AG09309 (cell line): ENCODE measurements at places on chromosomes 4 and X.

DNA sequence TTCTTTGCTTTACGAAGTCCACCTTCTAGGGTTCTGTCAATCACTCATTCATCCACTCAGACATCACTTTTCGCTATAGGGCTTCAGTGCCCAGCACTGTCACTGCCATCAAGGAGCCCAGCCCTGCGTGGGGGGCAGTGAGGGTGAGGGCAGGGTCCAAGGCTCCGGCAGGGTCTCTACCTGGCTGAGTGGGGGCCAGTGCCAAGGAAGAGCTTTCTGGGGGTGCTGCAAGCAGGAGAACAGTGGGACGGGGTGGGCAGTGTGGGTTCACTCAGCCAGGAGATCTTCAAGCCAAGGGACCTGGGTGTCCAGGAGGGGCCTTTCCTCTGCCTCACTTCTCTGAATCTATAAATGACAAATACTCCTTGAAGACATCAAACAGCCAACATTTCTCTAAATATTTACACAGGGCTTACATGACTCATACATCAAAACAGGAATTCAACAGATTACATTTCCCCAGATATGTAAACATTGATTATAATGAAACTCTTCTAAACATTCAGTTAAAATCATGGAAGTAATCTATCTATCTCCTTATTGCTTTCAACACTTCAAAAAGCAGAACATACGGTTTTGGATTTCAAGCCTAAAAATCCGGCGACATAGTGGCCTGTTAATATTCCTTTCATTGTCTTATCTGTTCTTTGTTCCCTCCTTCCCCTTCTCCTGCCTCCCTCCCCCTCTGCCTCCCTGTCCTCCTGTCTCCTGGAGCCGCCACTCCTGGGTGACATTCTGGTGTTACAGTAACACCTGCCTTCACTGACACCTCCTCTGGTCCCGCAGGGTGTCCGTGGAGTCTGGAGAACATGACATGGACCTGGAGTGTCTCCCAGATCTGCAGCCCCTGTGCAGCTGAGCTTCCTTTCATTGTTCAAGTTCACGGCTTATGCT is 94.4 kb upstream of the ADRA2C start:
- no peak for DNase-seq

DNA sequence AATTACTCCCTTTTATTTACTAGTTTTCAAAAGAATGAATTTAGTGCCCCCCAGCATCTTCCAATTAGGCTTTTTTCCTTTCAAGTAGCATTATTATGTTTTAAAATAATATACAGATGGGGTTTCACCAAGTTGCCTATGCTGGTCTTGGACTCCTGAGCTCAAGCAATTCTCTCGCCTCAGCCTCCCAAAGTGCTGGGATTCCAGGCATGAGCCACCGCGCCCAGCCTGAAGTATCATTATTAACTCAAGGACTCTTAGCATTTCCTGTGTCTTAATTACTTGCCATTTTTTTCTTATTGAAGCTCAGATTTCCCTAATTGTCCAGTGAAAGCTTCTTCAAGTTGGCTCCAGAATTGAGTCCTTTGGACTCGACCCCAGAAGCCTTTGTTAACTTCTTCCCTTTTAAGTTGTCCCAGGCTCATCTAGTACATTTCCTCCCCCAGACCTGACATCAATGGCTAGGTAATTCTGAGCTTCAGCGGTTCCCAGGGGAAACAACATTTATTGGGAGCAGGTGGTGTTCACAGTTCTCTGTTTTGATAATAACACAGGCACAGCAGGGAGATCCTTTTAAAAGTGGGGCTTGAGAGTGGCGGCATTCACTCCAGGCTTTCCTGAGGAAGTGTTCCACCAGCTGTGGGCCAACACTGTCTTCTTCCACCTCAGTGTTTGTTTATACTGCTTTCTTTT is 10.0 kb downstream of the SAT1 start:
- no peak for DNase-seq

GRCh38 chrX:39536211-39536610 is 561.5 kb downstream of the BCOR start:
- DNase-seq, result no peak

DNA sequence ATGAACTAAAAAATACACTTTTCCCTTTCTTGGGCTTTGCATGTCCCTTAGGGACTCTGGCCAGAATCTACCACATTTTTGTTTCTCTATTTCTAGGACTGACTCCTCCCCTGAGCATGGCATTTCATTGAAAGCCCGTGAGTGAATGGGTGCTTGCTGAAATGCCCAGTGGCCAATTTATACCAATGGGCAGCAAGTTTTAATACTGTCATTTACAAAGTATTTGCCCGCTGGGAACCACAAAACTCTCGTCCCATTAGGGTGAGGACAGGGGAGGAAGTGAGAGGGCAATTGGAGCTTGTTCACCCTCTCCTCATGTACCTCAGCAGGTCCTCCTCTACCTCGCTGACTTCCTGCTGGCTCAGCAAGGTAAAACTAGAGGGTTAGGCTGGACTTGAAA is 1.1 kb downstream of the SRPX2 start:
- no peak for DNase-seq

- no peak for DNase-seq
Observed at GRCh38 chr4:22897520-22898108, 204.9 kb downstream of the GBA3 start.

- DNase-seq, result no peak
Observed at GRCh38 chrX:107716118-107716684, 59.4 kb downstream of the TSC22D3 start.

GRCh38 chrX:23478056-23478455 is 143.4 kb downstream of the PTCHD1 start:
- no peak for DNase-seq

DNA sequence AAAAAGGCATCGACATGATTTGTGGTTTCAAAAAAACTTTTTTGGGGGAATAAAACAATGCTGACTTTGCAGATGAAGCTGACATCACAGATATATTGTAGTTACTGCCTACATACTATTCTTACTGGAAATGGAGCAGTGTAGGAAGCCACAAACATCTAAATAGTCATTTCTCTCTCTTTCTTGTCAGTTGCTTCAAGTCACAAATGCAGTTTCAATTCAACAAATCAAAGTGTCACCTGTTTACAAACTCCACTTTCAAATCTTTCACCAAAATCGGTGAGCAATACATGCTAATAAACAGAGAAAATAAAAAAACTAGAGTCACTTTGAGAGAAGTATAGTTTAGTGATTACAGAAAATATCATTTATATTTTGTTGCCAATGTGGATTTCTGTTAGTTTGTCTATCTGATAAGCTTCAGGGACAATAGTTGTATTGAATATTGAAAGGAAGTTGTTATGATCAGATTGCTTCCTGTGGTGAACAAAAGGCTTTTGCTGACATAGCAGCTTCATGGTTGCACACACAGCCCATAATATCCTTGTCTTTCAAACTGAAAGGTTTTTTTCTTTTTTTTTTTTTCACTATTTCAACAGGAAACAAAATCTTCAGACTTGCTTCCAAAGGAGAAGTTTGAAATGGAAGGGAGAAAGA is 49.7 kb upstream of the PTPN13 start:
- no peak for DNase-seq

GRCh38 chr4:16827794-16828724 is 70.4 kb downstream of the LDB2 start:
- DNase-seq, result no peak

DNA sequence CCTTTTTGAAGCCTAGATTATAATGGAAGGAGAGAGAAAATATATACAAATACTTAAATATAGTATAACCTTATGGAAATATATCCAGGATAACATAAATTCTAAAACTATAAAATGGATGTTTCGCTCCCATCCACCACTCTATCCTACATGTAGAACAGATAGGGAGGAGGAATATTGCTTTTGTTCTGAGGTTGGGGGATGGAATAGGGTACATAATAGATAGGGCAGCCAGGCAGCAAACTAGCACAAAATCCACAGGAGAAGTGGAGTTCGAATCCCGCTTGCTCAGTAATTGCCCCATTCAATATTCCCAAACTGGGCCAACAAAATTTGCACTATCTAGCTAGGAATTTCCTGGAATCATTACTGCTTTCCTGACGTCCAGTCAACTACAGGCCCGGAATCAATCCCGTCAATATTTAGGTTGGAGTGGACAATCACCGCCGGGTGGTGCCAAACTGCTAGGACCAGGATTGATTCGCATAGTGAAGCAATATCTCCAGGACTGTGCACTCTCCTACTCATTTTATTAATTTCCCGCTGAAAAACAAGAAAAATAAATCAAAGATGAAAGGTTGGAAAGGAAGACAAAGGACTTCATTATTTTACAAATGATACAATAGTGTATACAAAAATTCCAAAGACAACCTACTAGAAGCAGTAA is 40.4 kb upstream of the PAPSS1 start:
- DNase-seq, result no peak

DNA sequence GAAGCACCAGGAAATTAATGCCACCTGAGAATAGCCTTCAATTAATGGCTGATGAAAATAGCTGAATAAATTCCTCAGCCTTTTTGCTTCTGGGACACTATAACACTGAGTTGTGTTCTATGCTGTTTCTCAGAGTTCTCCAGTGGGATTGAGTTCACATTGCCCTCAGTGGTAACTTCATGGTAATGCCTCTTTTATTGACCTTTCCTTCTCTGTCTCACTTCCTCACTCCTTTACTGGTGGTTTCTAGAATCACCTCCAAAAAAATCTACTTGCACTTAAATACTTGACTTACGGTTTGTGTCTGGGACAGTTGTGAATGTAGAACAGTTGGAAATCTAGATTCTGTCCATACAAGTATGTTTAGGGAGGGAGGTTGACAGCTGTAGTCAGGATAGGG is 293.7 kb downstream of the PPP1R2C start:
- no peak for DNase-seq

DNA sequence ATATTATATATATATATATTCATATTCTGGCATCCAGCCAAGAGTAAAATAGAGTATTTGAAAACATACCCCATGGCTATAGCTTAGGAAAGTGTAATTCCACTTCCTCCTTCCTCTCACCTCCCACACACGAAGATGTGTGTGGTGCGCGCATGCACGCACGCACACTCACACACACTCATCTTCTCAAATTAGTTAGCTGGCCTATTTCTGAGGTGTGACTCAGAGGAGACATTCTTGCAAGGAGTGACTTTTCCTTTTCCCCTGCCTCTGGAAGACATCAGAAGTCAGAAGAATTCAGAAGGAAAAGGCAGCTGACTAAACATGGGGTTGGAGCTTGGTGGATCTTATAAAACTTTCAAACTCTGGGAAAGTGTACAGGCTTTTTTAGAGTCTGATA is 8.8 kb downstream of the ENPEP start:
- peak; percentile 76 for DNase-seq

DNA sequence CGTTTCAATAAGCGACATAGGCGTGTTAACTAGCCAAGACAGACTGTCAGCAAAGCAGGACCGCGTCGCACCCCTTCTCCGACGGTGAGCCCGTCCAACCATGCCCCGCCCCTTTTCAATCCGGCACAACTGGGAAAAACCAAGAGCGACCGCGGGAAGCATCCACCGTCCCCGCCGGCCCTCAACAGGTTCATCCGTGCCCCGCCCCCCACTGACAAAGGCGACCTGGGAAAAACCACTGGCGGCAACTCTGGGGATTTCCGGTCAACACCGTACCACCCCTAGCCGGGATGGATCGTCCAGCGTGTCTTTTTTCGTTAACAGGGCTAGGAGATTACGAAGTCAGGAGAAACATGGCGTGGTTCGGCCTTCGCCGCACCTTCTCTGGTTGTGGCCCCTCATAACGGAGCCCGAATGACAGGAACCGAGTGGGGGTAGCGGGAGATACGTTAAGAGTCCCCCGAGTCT is 377 bp downstream of the TIMM17B start:
- DNase-seq, result no peak

DNA sequence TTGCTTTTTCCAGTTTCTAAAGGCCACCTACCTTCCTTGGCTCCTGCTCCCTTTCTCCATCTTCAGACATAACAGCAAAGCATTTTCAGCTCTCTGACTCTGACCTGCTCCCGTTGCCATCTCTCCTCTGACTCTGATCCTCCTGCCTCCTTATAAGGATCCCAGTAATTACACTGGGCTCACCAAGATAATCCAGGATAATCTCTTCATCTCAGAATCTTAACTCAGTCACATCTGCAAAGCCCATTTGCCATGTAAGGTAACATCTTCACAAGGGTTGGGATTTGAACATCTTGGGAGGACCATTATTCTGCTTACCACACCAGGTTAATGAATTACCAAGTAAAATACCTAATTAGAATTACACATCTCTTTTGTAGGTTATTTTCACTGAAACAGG is 41.3 kb upstream of the MAGED1 start:
- DNase-seq, result no peak

GRCh38 chrX:131741103-131741581 is 197.3 kb downstream of the OR13H1 start:
- no peak for DNase-seq

DNA sequence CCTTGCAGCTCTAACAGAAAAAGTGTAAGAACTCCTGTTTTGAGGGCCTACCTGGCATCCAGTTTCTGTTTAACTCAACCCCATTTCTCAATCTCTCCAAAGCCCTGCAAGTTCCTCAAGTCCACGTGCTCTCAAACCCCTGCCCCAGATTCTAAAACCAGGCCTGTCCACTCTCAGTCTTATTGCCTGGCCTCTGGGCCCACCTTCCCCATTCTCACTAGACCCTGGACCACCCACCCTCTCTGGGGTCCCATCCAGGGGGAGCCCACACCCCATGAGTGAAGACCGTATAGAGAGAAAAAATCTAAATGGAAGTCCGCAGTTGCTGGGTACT is 58.3 kb downstream of the TLR10 start:
- no peak for DNase-seq

DNA sequence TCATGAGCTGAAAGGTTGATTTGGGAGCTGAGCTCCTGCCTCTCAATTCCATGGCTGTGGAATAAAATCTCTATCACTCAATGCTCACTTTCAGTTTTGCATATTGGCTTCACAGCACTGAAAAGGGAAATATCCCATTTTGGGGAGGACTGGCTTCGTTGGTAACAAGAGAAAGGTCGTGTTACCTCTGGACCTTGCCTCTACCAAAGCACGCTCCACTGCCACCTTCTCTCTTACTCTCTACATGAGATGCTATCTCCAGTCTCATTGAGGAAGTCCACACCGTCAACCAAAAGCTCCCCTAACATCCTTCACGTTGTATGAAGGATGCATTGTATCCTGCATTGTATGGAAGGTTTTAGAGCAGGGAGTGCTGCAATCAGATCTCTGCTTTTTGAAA is 195.0 kb upstream of the LDB2 start:
- no peak for DNase-seq

- DNase-seq, result peak; percentile 2
Observed at GRCh38 chr4:6548201-6548881, 26.6 kb upstream of the MAN2B2 start.
